ENCODE measurements at places on chromosomes 16 and 17.

DNA sequence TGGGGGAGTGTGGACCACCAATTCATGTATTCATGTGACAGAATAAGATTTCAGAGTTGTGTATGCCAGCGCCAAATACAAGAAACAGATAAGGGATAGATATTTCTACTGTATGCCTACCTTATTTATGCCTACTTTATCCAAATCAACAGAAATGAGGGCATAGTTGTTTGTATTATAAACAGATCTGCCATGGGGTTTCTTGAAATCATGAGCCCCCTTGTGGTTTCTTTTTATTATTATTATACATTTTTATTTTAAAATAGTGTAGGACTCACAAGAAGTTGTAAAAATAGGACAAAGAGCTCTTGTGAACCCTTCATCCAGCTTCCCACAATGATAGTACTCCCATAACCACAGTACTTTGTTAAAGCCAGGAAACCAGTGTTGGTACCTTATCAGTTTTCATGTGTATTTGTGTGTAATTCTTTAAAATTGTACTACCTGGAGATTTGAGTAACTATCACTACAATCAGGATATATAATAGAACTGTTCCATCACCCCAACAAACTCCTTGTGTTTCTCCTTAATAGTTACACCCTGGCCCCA lies 229.4 kb downstream of the CCDC182 start:
- DNase-seq: peak; percentile 29

DNA sequence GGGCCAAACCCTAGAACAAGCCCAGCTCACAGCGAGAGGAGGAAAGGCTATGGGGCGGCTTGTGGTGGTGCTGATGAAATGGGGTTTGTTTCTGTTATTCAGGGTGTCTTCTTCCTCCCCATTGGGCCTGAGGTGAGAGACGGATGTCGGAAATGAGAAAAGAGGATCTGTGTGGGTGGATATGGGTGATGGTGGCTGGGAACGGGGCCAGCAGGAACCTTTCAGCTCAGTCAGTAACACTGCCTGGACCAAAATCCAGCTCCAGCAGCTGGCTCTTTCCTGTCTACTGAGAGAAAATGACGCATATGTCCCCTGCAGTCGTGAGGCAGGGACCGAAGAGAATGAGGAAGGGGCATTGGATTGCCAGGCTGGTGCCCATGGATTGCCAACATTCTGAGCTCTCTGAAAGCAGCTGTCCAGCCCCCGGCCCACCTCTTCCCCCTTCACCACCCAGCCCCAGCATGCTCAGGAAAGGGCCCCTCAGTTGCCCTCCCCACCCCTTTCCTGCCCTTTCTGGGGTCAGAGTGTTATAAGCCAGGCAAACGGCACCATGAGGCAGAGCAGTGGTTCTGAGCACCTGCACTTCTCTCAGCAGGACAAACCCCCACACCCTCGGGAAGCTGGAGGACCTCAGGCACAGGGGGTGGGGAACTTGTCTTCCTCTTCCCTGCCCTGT lies 4.0 kb downstream of the MYH3 start:
- DNase-seq: peak; percentile 65

DNA sequence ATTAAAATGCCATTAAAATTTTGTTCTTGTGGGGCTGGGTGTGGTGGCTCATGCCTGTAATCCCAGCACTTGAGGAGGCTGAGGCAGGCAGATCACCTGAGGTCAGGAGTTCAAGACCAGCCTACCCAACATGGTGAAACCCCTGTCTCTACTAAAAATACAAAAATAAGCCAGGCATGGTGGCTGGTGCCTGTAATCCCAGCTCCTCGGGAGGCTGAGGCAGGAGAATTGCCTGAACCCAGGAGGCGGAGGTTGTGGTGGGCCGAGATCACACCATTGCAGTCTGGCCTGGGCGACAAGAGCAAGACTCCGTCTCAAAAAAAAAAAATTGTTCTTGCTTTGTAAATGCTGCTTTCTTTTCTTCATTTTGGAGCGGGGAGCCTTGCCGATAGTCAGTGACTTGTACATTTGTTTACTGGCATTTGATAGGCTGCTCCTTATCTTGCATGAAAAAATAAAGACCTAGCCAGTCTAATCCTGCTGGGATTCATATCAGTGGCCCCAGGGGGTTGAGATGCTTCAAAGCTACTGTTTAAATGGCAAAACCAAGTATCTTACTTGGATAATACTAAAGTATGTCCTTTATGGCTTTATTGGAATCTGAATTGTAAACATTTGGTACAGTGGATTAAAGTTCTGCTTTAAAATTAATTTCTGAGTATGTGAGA lies 3.3 kb upstream of the CLTC start:
- DNase-seq: no peak

- no peak for DNase-seq
Observed at GRCh38 chr16:84513123-84513522, 8.7 kb upstream of the MEAK7 start.

DNA sequence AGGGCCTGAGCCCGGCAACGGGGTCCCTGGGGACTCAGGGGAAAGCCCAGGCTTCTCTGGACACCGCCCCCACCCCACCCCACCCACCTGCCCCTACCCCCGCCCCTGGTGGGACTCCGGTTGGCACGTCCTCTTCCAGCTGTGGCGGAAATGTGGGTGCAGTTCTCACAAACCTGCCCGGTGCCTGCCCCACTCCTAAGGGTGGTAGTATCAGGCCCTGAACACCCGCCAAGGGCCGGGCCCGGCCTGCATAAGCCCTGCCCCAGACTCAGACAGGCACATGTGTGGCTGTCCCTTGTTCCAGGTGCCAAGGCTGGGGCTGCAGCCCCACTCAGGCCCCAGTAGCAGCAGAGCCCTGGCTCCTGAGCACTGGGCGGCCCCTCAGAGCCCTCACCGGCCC lies 58.1 kb downstream of the ACTG1 start:
- no peak for DNase-seq

DNA sequence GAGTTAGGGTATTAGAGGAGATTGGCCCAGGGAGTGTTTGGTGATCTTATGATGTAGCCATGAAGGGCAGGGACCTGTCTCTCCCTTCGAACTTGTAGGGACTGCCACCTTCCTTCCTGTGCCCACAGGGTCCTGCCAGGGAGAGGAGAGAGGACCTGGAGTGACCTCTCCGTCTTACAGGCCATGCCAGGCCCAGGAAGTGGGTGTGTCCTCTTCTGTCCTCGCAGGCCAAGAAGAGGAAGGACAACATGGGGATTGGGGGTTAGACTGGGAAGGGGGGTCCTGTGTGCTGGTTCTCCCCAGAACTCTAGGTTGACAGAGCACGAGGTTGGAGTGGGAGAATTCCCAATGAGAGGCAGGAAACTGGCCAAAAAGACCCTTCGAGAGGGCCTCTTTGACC lies 43.4 kb upstream of the TAC4 start:
- DNase-seq: peak; percentile 31

DNA sequence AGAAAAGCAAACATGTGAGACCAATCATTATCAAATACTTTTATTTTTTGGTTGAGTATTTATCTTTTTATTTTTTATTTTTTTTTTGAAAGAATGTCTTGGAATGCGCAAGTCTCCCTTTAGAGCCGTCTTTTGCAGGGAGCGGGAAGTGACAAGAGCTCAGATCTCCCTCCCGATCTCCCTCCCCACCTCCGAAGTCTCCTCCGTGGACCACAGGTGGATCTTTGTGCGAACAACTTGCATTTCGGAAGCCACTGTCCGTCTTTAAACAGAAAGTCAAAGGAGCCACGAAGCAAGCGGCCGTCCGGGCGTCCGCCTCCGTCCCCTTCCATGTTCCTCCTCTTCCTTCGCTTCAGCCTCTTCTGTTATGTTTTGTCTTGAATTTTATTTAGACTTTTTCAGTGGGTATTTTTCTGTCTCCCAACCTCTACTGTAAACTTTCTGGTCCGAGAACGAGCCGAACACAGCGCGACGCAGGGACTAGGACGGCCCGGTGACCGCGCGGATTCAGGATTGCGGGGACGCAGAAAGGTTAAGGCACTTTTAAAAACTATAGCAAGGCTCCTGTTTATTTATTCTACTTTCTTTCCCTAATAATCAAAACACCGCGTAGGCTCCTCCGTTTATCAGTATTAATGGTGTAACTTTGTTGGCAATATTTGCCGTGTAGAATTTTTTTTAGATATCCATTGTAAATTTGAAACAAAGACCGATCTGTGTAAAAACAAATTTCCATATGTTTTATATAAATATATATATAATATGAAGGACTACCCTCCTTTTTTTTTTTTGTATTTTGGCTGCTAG lies 3.3 kb downstream of the FOXF1 start:
- DNase-seq: no peak
